ENCODE measurements at places on chromosomes 3 and 15.

DNA sequence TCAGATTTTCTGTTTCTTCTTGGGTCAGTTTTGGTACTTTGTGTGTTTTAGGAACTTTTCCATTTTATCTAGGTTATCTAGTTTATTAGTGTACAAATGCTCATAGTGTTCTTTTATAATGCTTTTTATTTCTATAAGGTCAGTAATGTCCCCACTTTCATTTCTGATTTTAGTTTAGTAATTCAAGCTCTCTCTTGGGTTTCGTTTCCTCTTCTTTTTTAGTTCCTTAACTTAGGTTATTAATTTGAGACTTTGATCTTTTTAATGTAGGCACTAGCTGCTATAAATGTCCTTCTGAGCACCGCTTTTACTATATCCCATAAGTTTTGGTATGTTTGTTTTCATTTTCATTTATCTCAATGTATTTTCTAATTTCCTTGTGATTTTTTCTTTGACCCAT is 27.0 kb upstream of the CD200R1L start:
- no peak for DNase-seq

GRCh38 chr3:117480972-117481371 is 771.4 kb downstream of the TUSC7 start:
- no peak for DNase-seq

DNA sequence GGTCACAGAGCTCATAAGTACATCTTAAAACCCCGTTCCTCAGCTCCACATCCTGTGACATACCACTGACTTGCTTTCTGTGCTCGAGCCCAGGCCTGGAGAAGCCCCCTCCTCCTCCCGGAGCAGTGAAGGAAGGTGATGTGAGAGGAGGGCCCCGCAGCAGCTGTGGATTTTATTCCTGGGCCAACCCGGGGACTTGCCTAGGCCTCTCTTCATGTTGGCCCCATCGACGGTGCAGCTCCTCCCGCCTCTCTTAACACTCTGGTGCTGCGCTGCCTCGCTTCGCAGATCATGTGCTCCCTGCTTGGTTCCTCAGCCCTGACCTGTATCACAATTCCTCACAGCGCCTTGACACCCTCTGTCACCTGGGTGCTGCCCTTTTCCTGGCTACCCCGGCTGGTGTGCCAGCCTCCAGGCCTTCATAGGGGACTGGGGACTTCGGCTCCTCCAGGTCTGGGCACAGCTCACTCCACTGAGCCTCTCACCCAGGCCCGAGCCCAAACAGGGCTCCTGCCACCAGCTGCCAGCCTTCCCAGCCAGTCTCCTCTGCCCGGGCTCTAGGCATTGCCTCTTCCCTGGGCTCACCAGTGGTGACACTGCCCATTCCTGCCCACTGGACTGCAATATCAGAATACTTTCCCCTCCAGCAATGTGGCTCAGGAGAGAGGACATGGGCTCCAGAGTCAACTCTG is 21.5 kb downstream of the MAGEF1 start:
- DNase-seq = no peak

- DNase-seq = no peak
These were observed 15.0 kb downstream of the INTS14 start for GRCh38 chr15:65595960-65596359.

DNA sequence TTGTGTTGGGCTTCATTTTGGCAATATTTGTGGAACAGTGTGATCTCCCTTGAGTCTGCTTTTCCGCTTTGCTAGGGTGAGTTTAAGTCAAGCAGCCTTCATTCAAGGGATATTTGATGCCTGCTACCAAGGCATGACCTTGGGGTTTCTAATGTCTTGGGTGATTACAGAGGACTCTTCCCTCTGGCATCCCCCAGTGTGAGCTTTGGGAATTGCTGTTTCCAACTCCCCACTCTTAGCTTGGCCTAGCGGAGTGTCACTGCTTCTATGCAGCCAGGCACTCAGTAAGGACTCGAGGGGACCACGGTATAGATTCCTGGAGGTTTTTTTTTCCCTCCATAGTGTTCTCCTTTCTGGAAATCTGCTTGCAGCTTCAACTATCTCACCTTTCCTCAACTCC is 21.1 kb downstream of the GCNT3 start:
- no peak for DNase-seq

DNA sequence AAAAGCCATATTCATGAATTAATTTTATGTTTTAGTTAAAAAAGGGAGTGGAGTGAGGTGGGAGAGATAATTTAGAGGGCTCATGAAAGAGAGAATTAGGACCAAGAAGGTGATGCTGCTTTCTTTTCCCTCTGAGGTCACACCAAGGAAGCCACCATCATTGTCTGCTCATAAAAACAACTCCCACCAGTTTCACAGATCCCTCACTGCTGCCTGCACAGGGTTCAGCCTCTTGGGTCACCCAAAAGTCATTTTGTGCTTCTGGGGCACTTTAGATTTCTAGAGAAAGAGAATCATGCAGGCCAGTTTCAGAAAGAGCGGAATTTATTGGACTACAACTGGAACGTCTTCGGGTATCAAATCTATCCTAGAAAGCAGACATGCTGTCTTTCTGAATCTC is 241.4 kb upstream of the EOMES start:
- no peak for DNase-seq

- no peak for DNase-seq
These were observed 448.6 kb upstream of the GOLIM4 start for GRCh38 chr3:168544097-168544957.

GRCh38 chr3:46359733-46360493 is 6.0 kb downstream of the CCR2 start:
- DNase-seq = no peak

DNA sequence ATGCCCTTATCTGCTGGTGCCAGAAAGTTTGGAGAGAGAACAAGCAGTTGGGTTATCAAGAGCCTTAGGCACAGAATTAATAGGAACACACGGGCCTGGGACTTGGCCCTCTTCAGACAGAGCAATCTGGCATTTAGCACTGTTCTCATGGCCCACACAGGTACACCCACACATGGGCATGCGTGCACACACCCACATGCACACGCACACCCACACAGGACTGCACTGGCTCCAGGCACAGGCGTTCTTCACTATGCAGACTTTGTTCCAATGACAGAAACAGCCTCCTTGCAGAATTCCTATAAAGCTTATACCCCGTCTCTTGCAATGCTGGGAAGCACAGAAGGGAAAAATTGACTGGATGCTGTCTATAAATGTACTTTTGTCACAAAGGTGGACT is 36.3 kb downstream of the TMEM44 start:
- DNase-seq = no peak

GRCh38 chr15:93195109-93195508 is 106.1 kb upstream of the RGMA start:
- DNase-seq = no peak

DNA sequence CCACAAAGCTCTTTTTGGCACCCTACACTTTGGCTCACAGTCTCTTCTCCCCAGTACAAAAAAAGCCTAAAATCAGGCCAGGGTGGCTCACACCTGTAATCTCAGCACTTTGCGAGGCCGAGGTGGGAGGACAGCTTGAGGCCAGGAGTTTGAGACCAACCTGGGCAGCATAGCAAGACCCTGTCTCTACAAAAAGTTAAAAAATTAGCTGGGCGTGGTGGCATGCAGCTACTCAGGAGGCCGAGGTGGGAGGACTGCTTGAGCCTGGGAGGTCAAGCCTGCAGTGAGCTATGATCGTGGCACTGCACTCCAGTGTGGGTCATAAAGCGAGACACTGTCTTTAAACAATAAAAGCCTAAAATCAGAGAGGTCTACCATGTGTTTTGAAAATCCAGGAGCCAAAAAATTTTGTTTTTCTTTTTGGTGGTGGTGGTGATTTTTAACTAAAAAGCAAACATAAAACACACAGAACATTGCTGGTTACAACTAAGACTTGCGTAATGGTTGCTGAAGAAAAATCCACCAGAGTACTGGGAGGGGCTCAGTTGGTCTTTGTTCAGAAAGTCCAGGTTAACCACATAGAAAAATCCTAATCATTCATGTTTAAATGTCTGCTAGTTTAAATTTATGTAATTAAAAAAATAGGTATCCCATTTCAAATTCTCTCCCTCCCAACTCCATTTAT is 1.6 kb upstream of the MAN2C1 start:
- DNase-seq = no peak

- DNase-seq = peak; percentile 17
These were observed 127.0 kb downstream of the KLHL25 start for GRCh38 chr15:85667491-85668424.

DNA sequence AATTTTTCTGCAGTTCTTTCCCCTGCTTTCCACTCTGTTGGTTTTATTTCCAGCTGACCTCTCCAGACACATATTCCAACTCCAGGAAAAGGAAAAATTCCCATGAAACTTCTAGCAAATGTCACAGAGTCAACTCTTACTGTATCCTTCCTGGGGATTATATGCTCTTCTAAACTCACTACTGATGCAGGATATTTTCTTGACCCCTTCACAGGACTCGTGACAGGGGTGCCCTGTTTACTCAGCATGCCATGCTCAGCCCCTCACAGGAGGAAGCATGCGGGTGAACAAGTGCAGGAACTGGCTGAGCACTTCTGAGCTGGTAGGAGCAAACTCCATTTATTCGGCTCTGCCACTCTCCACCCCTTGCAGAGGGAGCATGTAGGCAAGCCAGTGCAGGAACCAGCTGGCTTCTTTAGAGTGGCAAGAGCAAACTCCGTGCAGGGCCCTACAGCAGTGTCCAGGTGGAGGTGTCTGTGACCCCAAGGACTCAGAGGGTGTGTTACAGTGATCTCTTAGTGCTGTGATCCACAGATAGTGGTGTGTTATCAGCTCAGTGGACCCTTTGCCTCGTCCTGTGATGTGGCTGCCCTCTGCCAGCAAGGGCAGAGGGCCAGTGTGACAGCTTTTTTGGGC is 413.6 kb upstream of the GRM7 start:
- DNase-seq = no peak

DNA sequence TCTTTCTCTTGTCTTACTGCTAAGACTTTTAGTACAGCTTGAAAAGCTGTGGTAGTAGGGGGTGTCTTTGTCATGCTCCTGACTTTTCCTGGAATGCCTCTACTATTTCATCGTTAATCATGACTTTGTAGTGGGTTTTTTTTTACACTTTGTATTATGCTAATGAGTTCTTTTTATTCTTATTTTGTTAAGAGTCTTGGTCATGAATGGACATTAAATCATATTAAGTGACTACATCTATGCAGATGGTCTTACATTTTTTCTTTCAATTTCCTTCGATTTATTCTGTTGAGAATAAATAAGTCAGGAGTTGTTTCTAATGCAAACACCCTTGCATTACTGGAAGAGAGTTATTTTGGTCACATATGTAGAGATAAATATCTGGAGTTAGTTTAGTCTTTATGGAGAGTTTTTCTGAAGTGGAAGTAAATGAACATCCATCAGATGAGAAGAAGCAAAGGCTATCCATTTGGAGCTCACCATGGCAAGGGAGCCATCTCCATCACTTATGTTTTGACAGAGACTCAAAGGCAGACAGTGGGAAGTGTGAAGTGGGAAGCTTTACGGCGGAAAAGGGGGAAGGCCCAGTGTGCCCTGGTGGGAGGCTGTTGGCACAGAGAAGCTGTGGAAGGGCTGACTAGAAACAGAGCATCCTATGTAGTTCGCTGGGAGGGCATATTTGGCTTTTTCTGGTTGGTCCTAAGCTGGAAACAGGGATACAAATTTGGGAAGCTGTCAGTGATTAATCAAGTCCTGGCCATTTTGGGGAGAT is 73.1 kb upstream of the PRR23E start:
- no peak for DNase-seq

DNA sequence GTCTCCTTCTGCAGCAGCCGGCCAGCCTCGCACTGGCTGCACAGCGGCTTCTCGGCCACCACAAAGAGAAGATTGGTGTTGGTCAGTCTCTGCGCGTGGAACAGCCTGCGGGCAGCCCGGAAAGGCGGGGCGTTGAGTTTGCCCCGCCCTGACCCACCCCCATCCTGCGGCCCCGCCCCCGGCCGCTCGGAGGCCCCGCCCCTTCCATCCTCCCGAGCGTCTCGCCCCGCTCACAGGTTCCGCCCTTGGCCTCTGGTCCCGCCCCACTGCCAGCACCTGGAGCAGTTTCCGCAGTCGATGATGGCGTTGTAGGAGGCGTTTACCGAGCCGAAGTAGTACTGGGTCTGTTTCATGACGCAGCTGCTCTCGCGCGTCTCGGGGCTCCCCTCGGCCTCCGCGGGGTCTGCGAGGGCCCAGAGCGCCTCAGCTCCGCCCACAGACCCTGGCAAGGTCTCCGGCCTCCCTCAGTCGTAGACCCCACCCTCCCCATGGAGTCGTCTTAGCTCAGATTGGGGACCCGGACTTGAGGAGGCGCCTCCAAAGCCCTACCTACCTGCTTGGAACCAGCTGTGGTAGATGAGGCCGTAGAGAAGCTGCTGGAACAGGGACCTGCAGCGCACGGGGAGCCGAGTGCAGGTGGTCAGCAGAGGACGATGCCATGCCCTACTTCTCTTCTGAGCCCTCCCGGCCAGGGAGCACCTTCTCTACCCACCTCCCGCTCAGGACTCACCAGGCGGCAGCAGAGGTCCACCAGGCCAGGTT is 5.9 kb upstream of the TMEM115 start:
- DNase-seq = peak; percentile 92

DNA sequence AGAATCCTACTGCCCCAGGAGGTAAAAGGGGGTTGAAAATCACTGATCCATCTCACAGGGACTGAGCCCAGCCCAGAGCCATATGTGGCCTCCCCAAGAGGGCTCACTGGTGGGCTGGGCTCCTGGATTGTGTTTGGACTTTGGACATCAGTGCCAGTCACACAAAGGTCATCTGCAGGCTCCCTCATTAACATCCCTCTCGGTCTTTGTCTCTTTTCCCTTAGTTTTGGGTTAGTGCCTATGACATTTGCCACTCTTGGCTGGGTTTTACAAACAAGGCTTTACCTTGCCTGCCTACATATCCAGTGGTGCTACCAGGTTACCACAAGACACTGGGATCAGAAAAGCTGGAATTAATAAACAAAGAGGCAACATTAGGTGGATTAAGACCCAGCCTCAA is 27.9 kb downstream of the IFT122 start:
- DNase-seq = no peak

DNA sequence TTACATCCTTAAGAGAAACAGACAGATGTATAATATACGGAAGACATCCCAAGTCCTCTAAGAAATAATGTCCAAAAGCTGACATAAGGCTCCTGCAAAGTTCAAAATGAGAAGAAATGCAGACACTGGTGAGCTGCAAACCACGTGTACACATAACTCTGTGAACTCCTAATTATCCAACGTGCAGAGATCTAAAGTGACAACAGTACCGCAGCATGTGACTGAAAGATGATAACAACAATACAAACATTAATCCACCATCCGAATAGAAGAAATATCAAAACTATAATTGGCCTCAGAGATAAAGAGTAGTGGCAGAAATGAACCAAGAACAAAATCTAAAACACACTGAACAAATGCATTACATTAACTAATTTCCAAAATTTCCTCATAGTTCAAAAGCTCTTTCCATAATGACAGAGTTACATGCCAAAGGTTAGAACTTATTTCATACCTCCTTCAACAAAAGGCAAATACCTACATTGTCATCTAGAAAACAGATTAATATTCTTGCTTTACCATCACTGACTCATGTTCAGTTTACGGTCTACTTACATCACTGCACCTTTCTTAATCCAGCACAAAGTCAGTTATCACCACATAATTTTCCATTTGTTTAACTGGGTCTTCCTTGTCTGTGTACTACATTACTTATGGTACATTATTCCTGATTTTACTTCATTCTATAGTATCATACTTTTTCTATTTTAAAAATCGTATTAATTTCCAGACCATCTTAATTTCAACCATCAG is 2.2 kb downstream of the PDCD10 start:
- no peak for DNase-seq

- DNase-seq = no peak
These were observed 36.3 kb downstream of the SERPINI2 start for GRCh38 chr3:167437428-167438139.

GRCh38 chr15:101201411-101202174 is 50.3 kb downstream of the CHSY1 start:
- no peak for DNase-seq
